ENCODE measurements at places on chromosomes 1 and 21. TPM values are rescaled to one million over a fixed set of nuclear protein-coding genes. Genes with fewer than 3 reads are reported as not detected.

The RNPC3 gene
- 109 TPM for polyA plus RNA-seq

The CLCNKB gene
- polyA plus RNA-seq, result 37.2 TPM

The FAM43B gene
- 1.00 TPM for polyA plus RNA-seq

The CD101 gene
- 3.6 TPM for polyA plus RNA-seq

The RIT1 gene
- 59.5 TPM for polyA plus RNA-seq

The MAEL gene
- polyA plus RNA-seq, result 2.5 TPM

The SLC16A4 gene
- polyA plus RNA-seq, result 112 TPM

The LRIF1 gene
- polyA plus RNA-seq, result 17.3 TPM

The SH2D5 gene
- polyA plus RNA-seq, result 0.86 TPM

DNA sequence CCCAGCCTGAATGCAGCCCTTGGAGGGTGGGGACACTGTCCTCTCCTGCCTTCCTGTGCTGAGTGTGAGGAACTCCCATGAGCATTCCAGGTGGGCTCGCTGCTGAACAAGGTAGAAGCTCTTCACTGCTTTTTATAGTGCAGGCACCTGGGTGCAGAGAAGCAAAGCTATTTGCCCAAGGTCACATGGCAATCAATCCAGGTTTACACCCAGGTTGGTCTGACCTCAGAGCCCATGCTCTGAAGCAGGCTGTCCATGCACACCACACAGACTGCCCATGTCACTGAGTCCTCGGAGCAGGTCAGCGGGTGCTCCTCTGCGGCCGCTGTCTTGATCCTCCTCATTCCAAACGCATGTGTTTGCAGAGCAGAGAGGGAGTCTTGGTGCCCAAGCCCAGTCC, 323.4 kb upstream of the VAMP3 start:
- no peak for DNase-seq

DNA sequence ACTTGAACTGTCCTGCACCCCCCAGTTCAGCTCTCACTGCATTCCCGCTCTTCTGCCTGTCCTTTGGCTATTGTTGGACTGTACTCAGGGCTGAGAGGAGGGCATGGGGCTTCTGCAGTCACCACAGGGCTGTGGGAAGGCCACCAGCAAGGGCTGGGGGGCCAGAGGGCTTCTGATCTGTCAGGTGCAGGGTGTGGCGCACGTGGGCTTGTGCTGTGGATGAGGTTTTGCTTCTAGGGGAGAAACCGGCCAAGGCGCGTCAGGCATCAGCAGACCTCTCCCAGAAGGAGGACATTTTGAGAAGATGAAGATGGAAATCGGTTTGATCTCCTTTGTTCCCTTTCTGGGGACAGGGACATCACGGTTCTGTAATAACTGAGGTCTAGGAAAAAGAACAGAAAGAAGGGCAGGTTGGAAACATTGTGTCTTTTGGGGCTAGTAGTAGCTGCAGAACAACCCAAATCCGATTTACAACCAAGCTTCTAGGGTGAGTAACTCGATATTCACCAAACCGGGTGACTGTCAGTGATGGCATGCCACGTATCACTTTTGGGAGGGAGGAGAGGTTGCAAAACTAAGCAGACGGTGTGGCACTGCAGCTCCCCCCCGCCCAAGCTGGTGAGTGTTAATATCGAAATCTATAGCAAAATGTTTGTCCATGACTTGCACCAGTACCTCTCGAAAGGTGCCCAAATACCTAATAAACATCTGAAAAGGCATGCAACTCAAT, 40.9 kb downstream of the AGPAT3 start:
- no peak for DNase-seq

- no peak for DNase-seq
Measured at GRCh38 chr1:25958465-25958864, 39.4 kb downstream of the PAFAH2 start.

DNA sequence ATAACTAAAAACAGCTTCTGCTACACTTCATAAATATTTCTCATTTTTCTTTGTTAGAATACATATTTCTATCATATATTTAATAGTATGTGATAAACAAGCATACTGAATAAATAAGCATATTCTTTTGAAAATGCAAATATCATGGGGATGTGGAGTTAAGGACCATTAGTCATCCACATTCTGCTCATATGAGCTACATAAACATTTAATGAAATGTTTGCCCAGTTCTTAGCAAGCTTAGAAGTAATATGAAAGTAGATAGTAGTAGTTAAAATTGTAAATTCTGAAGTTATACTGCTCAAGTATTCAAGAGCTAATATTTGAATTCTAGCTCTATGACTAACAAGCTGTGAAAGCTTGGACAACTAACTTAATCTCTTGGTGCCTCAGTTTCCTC, 10.1 kb upstream of the GORAB start:
- no peak for DNase-seq

DNA sequence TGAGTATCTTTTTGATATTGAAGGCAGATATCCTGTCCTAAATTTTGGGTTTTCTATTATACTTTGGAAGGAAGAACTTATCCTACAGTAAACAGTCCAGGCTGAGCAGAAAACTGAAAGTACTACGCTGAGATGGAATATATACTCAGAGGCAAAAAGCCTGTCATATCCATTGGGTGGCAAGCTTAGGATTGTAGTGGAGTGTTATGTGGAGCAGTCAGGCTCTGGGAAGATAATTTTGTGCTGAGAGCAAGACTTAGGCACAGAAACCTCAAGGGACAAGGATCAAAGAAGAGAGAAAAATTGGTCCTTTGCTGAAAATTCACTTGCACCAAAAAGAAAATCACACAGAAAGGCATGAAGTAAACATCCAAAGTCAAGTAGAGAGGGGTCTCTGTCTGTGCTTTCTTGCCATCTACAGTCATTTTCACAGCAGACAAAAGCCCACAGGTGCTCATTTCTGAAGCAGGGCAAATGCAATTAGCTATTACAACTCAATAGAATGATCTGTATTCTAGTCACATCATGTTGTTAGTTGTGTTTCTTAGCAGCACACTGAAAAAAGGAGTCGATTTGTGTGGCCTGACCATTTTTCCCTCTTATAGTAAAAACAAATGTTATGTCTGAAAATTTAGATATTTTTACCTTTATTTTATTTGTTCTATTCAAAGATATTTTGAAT, 38.5 kb downstream of the CRB1 start:
- DNase-seq, result no peak

GRCh38 chr1:207646944-207647579, 2.1 kb downstream of the CR1L start:
- no peak for DNase-seq

GRCh38 chr1:39625462-39626273, 13.8 kb downstream of the HEYL start:
- DNase-seq, result peak; percentile 57

- DNase-seq, result no peak
Measured at GRCh38 chr1:6273380-6273891, 12.5 kb upstream of the GPR153 start.

- no peak for DNase-seq
Measured at GRCh38 chr1:176193023-176193422, 14.1 kb downstream of the COP1 start.

GRCh38 chr1:87146986-87147385, 181.7 kb upstream of the LMO4 start:
- DNase-seq, result no peak

DNA sequence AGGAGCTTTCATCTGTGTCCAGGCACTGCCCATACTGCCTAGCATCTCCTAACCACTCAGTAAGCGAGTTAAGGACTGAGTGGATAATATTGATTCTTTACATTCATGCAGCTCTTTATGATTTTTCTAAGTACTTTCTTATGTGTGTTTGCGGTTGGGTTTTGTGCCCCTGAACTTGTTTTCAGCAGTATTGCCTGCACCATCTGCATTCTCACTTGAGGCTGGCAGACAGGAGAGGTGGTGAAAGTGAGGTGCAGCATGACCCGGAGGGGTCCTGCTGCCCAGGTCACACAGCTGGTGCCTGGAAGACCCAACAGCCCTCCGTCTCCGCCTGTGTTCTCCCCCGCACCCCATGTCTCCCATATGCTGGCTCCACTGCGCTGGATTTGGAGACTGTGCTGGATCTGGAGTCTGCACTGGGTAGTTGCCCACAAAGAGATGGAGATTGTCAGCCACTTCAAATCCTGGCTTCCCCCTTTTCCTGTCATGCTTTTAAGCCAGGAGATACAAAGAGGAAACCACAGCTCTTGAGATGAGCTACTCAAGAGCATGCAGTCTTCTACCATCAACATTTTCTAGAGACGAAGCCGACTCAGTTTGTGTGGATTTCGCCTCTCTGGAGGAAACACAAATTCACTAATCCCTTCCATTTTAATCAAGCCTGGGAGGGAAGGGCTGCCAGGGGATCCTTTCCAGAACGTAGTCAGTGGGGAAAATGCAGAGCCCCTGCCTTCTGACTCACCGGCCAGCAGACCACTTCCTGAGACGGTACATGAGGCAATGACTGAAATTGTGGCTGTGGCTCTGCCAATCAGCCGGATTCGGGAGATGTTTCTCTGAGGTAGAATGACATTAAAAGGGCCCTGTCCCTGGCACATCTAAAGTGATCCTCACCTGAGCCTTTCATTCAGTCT, 71.7 kb upstream of the ANGPTL1 start:
- no peak for DNase-seq

DNA sequence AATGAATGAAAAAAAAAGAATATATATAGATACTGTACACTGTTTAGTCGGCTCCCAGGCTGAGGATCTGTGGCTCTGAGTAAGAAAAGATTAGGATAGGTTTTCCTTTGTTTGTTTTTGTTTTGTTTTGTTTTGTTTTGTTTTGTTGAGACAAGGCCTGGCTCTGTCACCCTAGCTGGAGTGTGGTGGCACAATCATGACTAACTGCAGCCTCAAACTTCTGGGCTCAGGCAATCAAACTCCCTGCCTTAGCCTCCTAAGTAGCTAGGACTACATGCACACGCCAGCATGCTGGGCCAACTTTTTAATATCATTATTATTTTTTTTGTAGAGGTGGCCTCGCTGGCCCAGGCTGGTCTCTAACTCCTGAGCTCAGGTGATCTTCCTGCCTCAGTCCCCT, 87.9 kb upstream of the PTBP2 start:
- DNase-seq, result no peak

DNA sequence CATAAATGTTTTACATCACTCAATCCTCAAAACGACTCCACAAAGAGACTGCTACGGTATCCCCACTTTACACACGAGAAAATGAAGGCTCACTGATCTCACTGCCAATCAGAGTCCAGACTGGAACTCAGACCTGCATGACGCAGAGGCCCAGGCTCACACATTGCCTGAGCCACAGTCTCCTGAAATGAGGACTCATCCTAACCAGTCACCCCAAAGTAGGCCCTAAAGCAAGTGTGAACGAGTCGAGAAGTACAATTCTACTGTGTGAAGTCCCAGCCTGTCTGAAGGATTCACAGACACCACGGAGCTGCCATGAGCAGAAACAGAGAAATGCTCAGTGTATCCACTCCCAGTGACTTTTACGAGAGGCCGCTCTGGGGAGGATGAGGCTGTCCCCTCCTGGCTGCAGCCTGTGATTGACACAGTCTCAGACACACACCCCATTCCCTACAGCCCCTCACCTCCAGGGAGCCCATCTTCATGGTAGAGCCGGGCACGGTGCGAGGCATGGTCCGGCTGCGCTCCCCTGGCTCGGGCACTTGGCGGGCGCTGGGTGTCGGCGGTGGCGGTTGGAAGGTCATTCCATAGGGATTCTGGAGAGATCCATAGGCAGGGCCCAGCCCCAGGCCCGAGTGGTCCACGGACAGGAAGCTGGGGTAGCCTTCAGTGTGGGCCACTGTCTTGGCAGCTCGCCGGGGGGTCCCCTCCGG, 26.7 kb upstream of the COL16A1 start:
- no peak for DNase-seq

- DNase-seq, result no peak
Measured at GRCh38 chr1:192878249-192878648, 69.4 kb downstream of the RGS2 start.

DNA sequence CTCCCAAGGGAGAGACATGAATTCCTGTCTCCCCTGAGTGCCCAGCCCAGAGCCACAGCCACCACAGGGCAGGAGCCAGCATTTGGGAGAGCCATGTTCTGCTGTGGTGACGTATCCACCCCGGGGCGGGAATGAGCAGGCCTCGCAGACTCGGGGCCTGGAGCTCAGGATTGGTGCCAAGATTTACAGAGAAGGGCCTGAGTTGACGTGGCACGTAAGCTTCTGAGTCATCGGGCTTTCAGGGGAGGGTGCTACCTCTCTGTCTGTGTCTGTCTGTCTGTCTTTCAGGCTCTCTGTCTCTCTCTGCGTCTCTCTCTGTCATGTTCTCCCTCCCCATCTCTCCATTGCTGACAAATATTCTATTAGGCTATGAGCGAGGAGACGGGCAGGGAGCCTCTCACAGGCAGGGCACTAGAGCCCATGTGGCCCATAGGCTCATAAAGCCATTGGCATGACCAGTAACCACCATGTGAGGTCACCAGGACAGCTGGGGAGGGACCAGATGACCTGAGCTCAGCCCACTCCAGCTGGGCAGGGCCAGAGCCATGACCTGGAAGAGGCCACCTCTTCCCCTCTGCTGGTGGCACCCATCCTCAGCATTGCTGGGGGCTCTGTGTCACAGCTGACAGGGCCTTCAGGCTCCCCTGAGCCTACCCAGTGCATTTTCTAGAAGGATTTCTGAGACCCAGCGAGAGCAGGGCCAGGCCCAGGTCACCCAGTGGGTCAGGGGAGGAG, 300.0 kb upstream of the VAMP3 start:
- DNase-seq, result no peak

GRCh38 chr1:171480035-171480434, 5.3 kb upstream of the PRRC2C start:
- peak; percentile 27 for DNase-seq

GRCh38 chr1:38454236-38454635, 405.3 kb downstream of the RRAGC start:
- no peak for DNase-seq

DNA sequence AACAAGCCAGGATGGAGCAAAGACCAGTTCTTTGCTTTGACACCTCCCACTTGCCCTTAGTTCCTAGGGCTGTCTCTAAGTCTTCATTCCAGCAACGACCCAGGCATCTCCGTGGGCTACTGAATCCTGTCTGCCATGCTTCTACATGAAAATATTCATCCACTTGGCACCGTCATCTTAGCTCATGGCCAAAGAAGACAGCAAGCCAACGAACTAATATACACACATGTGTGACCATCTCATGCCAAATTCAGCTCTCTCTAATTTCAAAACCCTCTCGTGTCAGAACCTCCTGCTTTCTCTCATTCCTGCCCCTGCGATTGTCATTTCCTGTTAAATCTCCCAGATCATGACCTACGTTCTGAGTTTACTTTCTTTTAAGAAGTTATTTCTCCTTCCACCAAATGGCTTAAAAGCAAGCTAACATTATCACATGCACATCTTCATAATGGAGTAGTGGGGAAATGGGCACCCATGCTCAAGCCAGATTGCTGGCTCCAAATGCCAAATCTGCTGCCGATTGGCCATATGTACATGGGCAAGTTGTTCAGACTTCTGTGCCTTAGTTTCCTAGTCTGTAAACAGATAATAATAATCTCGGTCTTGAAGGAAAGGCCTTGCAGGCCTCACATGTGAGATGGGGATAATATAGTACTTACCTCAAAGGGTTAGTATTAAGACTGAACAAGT, 373.4 kb downstream of the USH2A start:
- DNase-seq, result no peak
